ENCODE measurements at places on chromosomes 16 and 17.

- DNase-seq, result no peak
Observed at GRCh38 chr16:2296661-2297505, 29.0 kb upstream of the RNPS1 start.

- peak; percentile 68 for DNase-seq
Observed at GRCh38 chr16:29784901-29785500, 5.5 kb upstream of the KIF22 start.

GRCh38 chr17:75460295-75460694, 3.9 kb downstream of the TMEM94 start:
- DNase-seq, result no peak

DNA sequence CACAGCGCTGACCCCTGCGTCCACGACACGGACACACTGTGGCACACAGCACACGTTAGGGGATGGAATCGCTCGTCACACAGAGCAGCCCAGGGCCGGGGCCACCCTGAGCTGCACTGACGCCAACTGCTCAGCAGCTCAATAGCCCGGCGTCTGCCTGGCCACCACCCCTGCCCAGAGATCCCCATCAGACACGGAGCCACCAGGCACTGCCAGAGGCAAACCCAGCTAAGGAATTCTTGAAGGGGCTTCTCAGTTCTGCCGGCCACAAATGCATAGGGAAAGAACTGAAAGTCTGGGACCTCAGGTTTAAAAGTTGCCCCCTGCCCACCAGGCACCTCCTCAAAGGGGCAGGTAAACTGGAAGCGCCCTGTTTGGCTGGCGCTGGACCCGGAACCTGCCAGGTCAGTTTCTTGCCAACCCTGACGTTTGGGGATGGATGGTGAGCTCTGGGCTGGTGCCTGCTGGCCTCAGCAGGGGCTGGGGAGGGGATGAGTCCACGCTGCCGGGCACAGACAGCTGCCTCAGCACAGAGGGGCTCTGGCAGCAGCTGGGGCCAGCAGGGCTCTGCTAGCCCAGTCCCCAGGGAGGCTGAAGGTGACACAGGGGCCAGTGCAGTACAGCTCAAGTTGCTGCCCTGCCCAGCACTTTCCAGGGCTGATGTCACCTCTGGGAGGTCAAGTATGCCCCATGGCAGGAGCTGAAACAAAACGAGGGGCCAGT, 33.2 kb downstream of the TIMM22 start:
- peak; percentile 71 for DNase-seq

GRCh38 chr16:49440156-49441065, 66.8 kb downstream of the C16orf78 start:
- DNase-seq, result no peak

- no peak for DNase-seq
Observed at GRCh38 chr17:12078791-12079190, 58.1 kb downstream of the MAP2K4 start.

DNA sequence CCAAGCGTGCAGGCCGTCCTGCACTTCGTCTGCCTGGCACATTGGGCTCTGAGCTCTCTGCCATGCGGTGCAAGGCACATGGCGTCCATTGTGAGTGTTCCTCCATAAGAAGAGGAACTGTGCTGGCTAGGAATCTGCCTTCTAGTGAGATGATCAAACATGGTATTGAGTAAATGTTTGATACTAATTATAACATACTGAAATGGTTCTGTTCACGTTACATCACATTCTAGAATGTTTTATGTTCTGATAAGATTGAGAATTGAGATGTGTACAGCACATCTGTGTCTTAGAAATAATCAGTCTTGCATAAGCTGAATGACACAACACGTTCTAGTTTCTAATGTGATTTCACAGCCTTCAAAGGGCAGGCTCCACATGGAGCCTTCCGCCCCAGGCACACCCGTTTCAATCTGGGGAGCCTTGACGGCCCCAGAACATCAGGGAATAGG, 42.9 kb downstream of the USP10 start:
- no peak for DNase-seq

GRCh38 chr17:31562376-31562840, 170.9 kb downstream of the RAB11FIP4 start:
- no peak for DNase-seq

DNA sequence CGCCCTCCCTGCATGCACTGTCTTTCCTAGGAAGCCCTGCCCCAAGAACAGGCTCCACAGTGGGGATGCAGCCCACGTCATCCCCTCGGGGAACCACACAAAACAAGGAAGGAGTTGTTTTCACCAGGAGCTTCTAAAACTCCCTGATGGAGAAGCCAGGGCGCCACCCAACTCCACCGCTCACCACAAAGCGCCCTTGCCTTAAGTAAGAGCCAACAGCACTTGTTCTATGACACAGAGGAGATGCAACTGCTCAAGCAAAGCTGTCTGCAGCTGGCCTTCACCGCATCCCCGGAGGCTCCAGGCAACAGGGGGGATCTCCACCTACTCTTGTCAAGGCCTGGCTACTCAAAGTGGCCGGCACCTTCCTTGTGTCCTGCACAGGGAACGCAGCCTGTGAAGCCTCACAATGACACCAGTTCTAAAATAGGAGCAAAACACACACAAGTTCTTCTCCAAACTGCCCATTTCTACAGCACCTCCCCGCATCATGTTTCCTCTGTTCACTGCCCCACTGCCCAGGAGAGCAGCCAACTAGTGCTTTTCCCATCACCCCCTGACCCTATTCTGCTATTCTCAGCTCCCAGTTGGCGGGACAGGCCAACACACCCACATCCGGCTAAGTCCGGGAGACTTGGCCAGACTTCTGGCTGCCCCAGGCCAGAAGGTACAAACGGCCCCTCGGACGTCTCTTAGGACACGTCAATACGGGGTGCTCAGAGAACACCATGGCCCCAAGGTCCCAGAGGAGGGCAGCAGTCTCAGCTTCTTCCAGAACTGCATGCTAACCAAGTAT, 24.2 kb downstream of the MPG start:
- DNase-seq, result peak; percentile 36

GRCh38 chr17:51166987-51167931, 1.0 kb downstream of the NME2 start:
- peak; percentile 67 for DNase-seq

DNA sequence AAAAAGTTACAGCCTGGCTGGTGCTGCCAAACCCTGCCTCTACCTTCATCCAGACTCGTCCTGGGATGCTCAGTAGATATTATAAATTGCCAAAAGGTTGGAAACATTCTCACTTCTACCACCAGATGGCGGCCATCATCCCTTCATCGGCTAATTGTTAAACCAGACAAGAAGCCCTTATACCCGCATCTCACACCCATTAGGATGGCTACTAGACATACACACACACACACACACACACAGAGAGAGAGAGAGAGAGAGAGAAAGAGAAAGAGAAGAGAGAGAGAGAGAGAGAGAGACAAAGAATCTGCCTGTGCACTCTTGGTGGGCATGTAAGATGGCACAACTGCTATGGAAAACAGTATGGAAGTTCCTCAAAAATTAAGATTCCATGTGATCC, 15.0 kb upstream of the SCIMP start:
- DNase-seq, result peak; percentile 75

GRCh38 chr17:71850812-71851211, 270.0 kb upstream of the SOX9 start:
- no peak for DNase-seq

DNA sequence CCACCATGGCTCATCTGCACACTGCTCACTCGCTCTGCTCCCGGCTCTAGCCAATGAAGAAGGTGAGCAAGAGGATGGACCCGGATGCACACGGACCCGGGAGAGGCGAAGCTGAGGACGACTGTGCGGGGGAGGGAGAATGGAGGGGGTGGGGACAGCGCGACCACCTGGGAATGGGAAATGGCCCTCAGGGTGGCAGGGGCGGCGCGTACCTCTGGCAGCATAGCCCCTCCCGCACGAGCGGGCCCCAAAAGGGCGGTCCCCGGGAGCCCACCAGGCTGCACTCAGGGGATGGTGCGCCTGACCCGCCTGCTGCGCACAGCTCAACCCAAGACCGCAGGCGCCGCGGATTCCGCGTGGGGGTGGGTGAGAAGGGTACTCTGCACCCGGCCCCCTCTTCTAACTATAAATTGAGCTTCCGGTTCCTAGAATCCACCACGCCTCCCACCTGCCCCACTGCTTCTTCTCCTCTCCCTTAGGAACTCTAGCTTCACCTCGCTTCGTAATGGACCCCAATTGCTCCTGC, 6.1 kb downstream of the MT1H start:
- DNase-seq, result no peak

- no peak for DNase-seq
Observed at GRCh38 chr17:36641877-36642845, 40.8 kb downstream of the MRM1 start.

DNA sequence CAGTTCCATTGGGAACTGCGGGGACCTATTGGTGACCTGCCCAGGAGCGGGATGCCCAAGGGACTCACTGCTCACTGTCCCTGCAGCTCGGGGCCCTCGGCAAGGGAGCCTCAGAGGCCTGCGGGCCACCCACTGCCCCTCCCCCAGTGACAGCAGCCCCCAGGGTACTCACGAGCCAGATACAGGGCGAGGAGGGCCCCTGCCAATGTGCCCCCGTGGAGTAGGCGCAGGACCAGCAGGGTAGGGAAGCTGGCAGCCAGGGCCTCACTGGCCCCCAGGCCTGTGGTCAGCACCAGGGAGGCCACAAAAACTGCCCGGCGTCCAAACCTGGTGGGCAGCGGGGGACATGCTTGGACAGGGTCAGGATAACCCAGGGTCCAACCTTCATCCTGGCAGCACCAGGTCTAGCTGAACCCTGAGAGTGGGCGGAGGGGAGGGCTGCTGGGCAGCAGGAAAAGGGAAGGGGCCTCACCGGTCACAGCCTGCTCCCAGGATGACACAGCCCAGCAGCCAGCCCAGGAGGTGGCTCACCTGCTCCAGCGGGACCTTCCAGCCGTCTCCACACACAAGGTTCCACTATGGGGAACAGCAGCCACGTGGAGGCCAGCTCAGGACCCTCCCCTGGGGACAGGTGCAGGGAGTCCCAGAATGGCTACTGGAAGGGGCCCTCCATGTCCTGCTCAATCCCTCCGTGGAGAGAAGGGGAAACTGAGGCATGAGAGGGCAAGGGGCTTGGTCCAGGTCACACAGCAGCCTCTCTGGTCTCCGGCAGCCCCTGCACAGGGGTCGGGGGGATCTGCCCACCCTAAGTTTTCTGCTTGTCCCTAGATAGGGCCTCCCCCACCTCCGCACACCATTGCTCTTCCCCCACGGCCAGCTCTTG, 855 bp downstream of the SLC22A31 start:
- DNase-seq, result peak; percentile 19

DNA sequence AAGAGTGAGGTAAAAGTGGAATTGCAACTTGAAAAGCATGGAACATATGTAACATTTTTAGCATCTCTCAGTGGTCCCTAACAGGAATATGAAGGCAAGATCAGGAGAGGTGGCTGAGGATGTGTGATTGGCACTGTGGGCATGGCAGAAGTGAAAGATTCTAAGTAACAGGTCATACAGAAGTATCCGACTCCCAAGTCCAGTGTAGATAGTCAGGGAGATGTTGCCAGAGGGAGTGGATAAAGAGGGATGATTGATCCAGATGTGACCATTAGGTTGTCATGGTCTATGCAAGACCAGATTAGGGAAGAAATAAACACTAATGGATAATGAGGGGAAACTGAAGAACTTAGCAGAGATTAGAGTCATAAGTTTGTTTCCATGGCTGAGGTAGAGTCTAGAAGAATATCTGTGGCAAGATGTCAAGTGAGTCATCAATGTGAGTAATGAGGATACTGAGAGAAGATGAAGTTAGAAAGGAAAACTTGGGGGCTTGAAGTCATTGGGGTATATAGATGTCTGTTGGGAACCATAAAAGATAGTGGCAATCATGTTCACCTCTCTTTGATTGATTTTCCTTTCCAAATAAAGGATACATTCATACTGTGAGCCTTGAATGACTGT, 23.9 kb upstream of the CAPNS2 start:
- no peak for DNase-seq

- no peak for DNase-seq
Observed at GRCh38 chr17:17231621-17232302, 5.2 kb downstream of the FLCN start.

GRCh38 chr17:73566905-73567782, 77.1 kb downstream of the SDK2 start:
- no peak for DNase-seq

GRCh38 chr16:71384073-71384724, 25.7 kb downstream of the CALB2 start:
- DNase-seq, result no peak

GRCh38 chr16:7602291-7602950, 269.8 kb downstream of the RBFOX1 start:
- no peak for DNase-seq

- DNase-seq, result no peak
Observed at GRCh38 chr16:80667925-80668324, 127.1 kb downstream of the DYNLRB2 start.

GRCh38 chr16:88019821-88020515, 68.7 kb downstream of the BANP start:
- no peak for DNase-seq

DNA sequence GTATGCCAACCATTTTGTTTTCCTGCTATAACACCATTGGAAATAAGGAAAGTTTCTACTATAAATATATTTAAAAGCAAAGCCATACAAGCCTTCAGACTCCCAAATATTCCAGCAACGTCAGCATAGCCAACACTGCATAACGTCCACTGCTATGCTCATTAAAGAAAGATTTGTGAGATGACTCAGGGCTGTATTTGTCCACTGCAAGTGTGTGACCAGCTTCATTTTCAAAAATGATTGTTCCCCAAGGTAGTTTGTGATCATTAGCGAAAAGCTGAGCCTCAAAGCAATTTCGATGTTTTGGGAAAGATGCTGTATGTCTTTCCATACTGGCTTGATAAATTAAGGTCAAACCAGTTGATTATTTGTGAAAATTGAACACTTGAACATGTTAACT, 14.9 kb upstream of the CCDC182 start:
- no peak for DNase-seq

DNA sequence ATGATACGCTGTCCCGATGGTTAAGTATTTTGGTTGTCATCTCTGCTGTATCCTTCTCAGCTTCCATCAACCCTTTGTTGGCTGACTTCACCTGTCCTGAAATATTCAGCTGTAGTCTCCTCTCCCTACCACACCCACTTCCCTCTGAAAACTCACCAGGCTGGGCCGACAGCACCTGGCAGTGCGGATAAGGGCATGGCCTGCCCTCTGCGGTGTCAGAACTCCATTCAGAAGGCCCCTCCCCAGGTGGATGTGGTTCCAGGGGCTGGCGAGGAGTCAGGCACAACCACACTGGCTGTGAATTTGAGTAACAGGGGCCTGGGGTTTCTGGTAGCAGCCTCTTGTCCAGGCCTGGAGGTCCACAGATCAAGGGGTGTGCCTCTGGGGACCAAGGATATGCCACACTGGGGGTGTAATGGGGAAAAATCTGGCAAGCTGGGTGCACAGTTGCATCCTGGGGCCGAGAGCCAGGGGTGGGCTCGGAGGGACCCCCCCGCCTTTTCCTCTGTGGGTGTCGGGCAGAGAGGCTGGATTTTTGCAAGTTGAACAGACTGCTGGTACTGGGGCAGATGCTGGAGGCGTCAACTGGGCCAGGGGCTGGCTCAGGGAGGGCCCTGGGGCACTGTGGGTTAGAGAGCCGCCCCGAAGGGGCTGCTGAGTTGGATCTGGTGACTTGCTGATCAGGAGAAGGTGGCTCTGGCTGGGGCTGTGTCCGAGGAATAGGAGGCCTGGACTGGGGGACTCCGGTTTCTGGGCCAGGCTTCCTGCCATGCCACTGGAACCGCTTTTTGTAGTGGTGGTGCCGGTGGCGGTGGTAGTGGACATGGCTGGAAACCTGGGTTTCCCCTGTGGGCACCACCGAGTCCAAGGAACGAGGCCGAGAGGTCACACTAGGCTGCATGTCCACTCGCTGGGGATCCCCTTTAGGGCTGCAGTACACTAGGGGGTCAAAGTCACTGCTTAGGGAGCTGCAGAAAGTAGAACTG, 5.6 kb upstream of the SUPT4H1 start:
- no peak for DNase-seq
